Activated CD4-positive, alpha-beta memory T cell treated with anti-CD3 and anti-CD28 coated beads, Interleukin-2, amount 10 ng/mL, durations not matched to agents 7 days and 5 days (primary cell): ENCODE measurements at places on chromosomes 13 and 19.

GRCh38 chr13:44336934-44337333 lies 36.7 kb upstream of the SERP2 start:
- DNase-seq = no peak

DNA sequence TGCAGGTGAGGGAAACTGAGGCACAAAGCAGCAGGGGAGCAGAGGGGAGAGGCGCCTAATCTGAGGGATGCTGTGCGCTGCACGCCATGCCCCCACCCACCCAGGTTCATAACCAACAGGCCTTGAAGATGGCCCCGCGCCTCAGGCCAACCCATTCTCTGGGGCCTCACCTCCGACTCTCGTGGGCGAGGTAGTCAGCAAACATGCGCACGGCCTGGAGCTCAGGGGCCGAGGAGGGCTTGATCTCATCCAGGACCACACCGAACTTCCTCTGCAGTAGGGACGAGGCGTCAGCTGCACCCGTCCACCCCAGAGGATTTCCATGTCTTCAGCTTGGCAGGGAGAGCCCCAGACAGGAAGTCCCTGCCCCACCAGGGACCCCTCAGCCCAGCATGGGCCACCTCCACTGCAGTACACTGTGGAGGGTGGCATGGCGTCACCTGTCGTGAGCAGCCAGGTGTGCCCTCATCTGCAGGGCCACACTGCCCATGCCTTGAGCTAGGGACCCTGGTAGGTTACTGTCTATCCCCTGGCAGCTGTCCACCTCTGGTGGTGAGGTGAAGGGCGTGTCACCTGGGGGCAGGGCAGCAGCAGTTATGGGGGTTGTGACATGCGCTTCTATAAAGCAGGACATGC lies 8.3 kb downstream of the COPE start:
- DNase-seq = no peak

GRCh38 chr19:15550929-15551292 lies 42.6 kb downstream of the CYP4F22 start:
- DNase-seq = no peak

DNA sequence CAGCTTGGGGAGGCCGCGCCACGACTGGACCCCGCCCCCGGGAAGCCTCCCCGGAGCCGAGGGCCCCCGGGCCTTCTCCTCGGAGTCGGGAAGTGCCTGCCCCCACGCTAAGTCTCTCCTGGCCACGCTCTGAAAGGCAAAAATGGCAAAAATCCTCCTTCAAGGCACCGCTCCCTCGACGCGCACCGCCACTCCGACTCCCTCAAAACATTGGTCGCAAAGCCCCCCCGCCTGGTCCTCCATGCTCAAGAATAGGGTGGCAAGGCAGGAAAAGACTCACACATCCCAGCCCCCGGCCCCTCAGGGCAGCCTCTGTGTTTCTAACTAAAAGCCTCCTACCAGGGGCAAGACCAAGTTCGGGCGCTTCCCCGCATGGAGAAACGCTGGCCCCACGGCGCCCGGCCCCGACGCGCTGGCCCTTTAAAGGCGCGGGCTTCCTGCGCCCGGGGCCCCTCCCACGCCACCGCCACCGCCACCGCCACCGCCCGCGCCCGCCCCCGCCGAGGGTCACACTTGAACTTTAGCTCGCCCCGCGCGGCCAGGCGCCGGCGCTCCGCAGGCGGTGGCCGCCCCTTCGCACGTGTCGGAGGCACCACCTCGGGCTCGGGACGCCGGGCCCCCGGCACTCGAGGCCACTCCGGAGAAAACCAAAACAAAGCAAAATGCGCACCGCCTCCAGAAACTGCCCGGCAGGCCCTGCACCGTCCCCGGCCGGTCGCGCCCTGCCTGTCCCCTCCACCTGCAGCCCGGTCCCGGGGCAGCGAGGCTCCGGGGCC lies 1.9 kb downstream of the FOXO1 start:
- DNase-seq = peak; percentile 74

- no peak for DNase-seq
These were observed 7.5 kb upstream of the OR10H5 start for GRCh38 chr19:15779756-15780476.

GRCh38 chr19:6209680-6210079 lies 70.1 kb downstream of the MLLT1 start:
- DNase-seq = no peak

DNA sequence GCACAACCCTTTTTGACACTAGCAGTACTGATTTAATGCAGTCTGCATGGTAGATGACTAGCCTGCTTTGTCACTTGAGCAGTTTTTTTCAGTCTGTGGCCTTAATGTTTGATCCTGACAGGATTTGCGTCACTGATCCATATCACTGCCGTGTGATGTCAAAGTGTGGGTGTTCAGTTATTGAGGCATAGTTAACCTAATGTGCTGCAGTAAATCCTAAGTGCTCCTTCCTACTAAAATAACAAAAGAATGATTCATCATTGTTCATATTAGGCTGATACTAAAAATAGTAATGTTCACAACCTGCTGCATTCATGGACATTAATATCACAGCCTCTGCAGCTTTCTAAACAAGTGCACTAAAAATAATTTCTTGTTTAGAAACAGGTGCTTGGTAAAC lies 121.9 kb upstream of the MLNR start:
- DNase-seq = no peak

- DNase-seq = no peak
These were observed 63.5 kb upstream of the CSNK1A1L start for GRCh38 chr13:37168926-37169325.

DNA sequence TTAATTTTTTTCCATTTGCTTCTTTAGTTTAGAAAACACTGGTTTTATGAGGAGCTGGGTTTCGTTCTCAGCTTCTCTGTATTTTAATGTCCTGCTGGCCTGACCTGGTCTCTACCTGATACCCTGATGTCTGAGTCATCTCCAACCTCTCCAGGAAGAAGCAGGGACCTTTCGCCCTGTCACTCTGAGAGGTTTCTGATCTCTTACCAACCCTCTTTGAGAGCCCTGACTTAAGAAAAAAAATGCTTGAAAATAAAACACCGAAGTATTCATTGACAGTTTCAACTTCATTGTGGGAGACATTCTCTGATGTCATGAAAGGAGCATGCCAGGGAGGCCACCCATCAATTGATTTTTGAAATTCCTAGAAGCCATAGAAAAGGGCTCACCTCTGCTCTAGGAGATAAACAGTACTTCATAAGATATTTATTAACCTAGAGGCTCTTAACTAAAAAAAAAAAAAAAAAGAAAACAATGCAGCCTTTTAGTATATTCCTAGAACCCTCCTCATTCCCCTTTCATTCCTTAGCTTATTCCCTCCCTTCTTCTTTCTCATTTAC lies 234.8 kb downstream of the ENOX1 start:
- DNase-seq = no peak

DNA sequence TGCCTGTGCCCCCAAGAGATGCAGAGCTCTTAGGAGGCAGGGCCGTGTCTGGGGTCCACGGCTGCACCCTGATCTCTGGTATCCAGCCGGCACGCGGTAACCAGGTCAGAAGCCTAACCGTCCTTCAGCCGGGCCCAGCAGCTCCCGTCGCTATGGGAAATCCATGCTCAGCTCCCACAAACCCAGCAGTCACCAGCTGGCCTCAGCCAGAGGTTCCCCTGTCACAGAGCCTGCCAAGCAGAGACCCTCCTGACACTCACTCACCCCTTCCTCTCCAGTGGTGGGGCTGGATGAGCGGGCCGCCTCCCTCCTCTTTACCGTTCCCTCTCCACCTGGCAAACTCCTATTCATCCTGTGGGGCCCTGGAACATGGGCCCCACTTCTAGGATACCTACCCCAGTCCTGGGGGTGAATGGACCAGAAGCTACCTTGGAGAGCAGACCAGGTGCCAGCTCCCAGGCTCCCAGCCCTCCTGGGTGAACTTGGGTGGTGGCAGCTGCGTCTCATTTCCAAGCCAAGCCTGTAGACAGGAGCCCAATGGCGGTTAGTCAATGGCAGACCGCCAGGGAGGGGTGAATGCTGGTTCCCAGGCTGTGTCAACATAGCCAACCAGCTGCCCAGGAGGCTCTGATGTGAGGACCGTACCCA lies 21.4 kb upstream of the TCF3 start:
- no peak for DNase-seq

GRCh38 chr13:49657241-49657641 lies 28.9 kb downstream of the ARL11 start:
- DNase-seq = no peak

GRCh38 chr19:10763411-10763810 lies 45.5 kb downstream of the DNM2 start:
- no peak for DNase-seq

- DNase-seq = peak; percentile 88
These were observed 843 bp downstream of the ANO8 start for GRCh38 chr19:17333611-17334413.

DNA sequence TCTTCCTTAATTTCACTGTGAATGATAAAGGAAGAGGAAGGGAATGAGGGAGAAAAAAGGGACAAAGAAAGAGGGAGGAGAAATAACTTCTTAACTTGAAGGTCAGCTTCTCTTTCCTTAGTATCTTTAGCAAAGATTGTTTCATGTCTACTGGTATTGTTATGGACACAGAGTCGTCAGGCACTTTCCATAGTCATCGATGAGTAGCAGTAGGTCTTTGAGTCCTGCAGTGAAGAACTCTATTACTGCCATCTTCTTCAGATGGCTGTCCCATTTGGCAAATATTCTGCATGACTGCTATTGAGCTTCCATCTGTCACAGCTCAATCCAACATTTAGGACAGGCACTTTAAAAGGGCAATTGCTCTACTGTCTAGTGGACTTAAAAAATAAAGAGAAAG lies 2463.1 kb downstream of the PCDH9 start:
- no peak for DNase-seq

GRCh38 chr19:33143897-33144405 lies 12.0 kb downstream of the WDR88 start:
- DNase-seq = peak; percentile 66

- no peak for DNase-seq
These were observed 471.9 kb downstream of the KCTD12 start for GRCh38 chr13:76414320-76414719.

- DNase-seq = peak; percentile 86
These were observed 44.3 kb upstream of the CEACAM21 start for GRCh38 chr19:41531438-41532311.

- peak; percentile 39 for DNase-seq
These were observed 757 bp downstream of the EGLN2 start for GRCh38 chr19:40799558-40800338.

- no peak for DNase-seq
These were observed 219.1 kb downstream of the LMO7 start for GRCh38 chr13:75855216-75855615.

- DNase-seq = peak; percentile 21
These were observed 19.2 kb downstream of the RYR1 start for GRCh38 chr19:38452430-38453366.

DNA sequence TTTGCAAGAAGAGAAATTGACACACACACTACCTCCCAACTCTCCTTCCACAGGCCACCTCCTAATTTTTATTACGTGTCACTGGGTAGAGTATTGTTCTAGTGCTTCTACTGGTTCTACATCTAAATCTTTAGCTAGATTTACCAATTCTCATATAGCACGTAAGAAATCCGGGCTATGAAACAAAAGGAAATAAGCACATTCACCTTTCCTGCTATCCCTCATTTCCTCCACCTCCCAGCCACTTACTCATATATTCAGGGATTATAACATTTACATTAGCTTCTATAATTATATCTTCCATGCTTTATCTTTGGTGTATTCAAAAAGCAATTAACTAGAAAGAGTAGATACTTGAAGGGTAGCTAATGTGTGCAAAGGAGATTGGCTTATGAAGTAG lies 39.7 kb downstream of the USP12 start:
- DNase-seq = no peak

GRCh38 chr13:28306325-28306724 lies 168.0 kb downstream of the PAN3 start:
- no peak for DNase-seq

- no peak for DNase-seq
These were observed 35.0 kb upstream of the ADGRE5 start for GRCh38 chr19:14346279-14346678.

- no peak for DNase-seq
These were observed 62.3 kb downstream of the ZIC5 start for GRCh38 chr13:99909097-99909835.

- DNase-seq = peak; percentile 98
These were observed at the start of gene SERTAD3 for GRCh38 chr19:40444000-40444824. Gene SERTAD3, minus strand, starts transcription at chr19:40444335. Its CDS starts 2,255 bp downstream, at chr19:40442080.

DNA sequence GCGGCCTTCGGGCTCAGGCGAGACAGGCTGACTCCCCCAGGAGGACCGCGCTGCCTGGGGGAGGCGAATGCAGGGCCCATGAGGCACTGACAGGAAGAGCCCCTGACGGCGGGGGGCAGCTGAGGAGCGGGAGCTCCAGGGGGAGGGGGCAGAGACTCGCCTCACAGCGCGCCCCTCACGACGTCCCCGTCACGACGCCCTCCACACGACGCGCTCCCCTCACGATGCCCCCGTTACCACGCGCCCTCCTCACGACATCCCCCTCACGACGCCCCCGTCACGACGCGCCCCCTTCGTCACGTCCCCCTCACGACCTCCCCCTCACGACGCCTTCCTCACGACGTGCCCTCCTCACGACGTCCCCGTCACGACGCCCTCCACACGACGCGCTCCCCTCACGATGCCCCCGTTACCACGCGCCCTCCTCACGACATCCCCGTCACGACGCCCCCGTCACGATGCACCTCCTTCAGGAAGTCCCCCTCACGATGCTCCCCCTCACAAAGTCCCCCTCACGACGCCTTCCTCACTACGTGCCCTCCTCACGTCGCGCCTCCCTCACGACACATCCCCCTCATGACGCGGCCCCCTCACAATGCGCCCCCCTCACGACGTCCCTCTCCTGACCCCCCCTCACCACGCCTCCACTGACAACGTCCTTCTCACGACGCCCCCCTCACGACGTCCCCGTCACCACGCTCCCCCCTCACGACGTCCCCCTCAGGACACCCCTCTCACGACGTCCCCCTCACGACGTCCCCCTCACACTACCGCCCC lies 99.6 kb downstream of the ING1 start:
- no peak for DNase-seq

GRCh38 chr19:31781542-31781941 lies 432.3 kb upstream of the TSHZ3 start:
- no peak for DNase-seq

GRCh38 chr13:112362021-112362420 lies 14.1 kb upstream of the SPACA7 start:
- DNase-seq = no peak

DNA sequence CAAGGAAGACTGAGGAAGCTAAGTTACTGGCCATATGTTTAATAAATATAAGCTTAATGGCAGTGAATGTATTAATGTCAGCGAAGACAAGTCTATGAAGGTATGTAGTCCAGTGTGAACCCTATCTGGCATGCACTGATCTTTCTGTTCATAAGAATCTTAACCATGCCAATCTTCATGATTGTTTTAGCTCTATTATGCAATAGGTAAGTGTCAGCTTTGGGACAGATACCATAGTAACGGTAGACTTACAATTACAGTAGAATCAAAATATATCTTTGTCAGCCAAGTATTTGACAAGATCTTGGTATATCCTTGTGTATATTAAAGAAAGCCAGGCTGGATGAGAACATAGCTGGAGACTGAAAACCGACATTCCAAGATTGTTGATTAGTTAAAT lies 428.5 kb downstream of the SPRY2 start:
- DNase-seq = no peak

GRCh38 chr13:28268800-28269223 lies 130.5 kb downstream of the PAN3 start:
- no peak for DNase-seq
